ENCODE measurements at places on chromosomes 1 and 21.

GRCh38 chr1:15004396-15004795 is 149.2 kb upstream of the TMEM51 start:
- no peak for DNase-seq

DNA sequence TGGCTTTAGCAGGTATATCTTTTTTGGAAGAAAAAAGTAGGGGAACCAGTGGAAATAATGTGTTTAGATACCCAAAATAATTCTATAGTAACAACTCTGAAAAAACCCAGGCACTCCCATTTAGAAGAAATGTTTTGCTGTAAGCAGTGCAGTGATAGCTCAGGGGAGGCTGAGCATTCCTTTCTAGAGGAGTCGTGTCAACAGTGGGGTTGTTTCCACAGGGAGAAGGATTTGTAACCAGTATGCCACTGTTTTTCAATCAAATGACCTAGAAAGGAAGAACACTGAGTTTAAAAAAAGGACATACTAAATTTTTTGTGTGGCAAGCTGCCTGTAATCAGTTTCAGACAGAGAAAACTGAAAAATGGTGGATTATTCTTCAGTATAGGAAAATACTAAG is 2.4 kb downstream of the PGD start:
- peak; percentile 76 for DNase-seq

DNA sequence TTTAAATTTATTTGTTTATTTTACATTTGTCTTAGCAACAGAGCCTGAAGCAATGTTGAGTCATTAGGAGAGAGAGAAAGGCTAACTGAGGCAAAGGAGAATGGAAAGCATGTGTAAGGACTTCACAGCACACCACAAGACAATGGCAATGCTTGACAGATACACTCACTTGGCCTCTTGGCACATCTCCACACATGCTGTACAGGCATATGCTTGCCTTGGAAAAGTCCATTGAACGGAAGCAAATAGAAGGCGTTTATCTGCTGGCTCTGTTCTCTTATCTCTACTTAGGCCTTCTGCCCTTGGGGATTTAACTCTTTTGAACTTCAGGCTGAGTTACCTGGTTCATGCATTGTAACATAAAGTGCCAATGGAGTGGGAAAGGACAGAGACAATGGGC is 262.2 kb upstream of the POU3F1 start:
- peak; percentile 18 for DNase-seq

GRCh38 chr1:225413708-225414375 is 14.0 kb downstream of the LBR start:
- DNase-seq, result no peak

DNA sequence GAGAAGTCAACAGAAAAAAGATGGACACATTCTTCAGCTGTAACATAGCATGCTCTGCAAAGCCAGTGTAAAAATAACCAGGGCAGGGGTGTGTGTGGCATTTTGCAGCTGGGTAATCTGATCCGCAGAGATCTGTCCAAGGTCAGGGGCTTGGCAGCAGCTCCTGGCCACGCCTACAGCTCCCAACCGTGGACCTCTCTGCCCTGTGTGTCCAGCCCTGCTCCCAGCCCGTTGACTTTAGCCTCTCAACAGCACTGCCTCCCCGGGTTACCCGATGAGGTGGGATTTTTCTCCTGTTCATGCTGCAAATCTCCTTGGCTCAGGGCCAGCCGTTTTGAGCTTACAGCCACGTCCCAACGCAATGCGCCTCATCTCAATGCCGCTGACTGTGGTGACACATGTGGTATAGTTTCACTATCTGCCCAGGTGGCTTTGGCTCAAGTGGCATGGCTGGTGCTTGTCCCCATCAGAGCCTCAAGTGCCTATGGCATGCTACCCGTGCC is 68.1 kb downstream of the VWA5B1 start:
- DNase-seq, result peak; percentile 63

- DNase-seq, result no peak
Observed at GRCh38 chr1:69523461-69523860, 44.3 kb upstream of the LRRC7 start.

- no peak for DNase-seq
Observed at GRCh38 chr1:219433496-219434131, 179.3 kb downstream of the ZC3H11B start.

DNA sequence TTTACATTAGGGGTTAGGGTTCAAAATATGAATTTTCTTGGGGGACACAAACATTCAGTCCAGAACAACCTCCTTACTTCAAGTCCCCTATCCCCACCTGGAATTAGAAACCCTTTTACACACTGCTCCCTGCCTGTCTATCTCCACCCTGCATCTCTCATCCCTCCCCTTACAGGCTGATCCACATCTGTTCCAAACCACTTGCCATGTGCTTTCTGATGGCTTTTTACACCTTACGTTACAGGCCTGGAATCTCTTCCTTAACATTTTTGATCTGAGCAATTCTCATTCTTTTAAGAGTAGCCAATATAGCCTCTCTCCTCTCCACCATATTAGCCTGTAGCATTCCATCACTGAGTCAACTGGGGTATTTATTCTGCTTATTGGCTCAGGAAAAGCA is 122.0 kb downstream of the PTBP2 start:
- DNase-seq, result no peak

- no peak for DNase-seq
Observed at GRCh38 chr1:80533775-80534334, 1266.9 kb upstream of the ADGRL2 start.
